ENCODE measurements at places on chromosomes 13 and 19. TPM values are rescaled to one million over a fixed set of nuclear protein-coding genes. Genes with fewer than 3 reads are reported as not detected.

- no peak for DNase-seq
Observed at GRCh38 chr19:5271145-5271544, 69.5 kb downstream of the PTPRS start.

- no peak for DNase-seq
Observed at GRCh38 chr19:54905803-54906511, at the start of gene NCR1. Gene NCR1, plus strand, starts transcription at chr19:54906148. Its CDS starts 40 bp downstream, at chr19:54906188.

DNA sequence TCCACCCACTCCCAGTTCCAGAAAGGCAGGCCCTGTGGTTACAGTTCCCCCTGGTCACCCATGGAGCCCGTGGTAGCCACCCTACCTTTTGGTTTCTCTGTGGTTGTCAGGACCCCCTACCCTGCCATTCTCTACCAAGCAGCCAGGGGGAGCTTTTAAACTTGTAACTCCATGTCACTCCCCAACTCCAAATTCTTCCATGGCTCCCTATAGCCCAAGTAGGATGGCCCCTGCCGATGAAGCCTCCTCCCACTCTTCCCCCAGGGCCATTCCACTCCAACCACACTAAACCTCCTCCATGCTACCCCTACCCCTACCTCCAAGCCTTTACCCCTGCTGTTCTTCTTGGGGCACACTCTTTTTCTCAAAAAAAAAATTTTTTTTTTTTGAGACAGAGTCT is 2.2 kb downstream of the S1PR2 start:
- peak; percentile 60 for DNase-seq

Gene SULT2A1
- total RNA-seq = not detected

Gene SULT2B1
- not detected for total RNA-seq

Gene FOSB
- total RNA-seq = 0.33 TPM

DNA sequence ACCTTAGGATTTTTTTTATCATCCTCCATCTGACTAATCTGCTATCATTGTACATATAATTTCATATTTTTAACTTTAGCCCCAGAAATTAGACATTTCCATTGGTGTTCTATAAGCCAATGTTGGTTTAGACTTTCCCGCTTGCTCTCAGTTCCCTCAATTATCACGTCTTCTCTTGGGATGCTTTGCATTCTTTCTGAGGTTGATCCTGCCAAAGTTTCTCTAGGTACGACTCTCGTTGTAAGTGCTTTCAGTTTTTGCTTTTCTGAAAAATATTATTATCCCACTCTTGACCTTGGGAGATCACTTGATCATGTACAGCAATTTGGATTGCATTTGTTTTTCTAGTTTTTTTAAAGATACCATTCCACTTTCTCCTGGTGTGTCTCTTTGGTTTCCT is 270.2 kb downstream of the IRS2 start:
- DNase-seq = no peak

GRCh38 chr13:99985241-99985874 is 3.8 kb downstream of the ZIC2 start:
- DNase-seq = no peak

Gene GRIN2D
- 1.2 TPM for total RNA-seq

Gene WDR88
- not detected for total RNA-seq

- DNase-seq = no peak
Observed at GRCh38 chr13:26168835-26169234, 53.3 kb downstream of the RNF6 start.

GRCh38 chr19:2779121-2779740 is 3.8 kb downstream of the SGTA start:
- DNase-seq = no peak

- DNase-seq = no peak
Observed at GRCh38 chr13:21297447-21297846, 121.0 kb downstream of the MRPL57 start.

DNA sequence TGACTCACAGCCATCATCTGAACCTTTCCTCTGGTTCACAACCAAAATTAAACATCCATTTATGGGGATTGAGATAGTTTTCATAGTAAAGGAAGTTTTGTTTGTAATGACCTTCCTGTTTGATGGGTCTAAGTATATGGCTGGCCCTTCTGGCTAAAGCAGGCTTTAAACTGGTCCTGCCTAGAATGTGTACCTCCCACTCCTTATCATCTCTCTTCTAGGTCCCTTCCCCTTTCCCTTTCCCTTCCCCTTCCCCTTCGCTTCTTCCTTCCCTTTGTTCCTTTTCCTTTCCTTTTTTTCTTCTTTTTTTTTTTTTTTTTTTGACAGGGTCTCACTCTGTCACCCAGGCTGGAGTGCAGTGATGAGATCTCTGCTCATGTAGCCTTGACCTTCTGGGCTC is 35.6 kb downstream of the BBC3 start:
- DNase-seq = no peak

GRCh38 chr19:1214299-1214861 is 8.8 kb downstream of the STK11 start:
- no peak for DNase-seq

DNA sequence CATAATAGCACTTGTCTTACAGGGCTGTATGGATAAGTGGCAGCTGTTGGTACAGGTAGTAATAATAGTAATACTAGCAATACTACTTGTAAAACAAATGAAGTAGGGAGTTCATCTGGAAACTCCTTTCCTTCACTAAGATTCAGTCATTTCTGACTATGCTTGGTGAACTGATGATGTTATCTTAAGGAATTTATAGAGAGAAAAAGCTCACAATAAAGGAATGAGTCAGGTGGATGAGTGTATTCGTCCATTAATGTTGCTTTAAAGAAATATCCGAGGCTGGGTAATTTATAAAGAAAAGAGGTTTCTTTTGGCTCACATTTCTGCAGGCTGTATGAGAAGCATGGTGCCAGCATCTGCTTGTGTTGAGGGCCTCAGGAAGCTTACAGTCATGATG is 477.3 kb downstream of the KLF12 start:
- DNase-seq = no peak

Gene NTF4
- total RNA-seq = not detected

DNA sequence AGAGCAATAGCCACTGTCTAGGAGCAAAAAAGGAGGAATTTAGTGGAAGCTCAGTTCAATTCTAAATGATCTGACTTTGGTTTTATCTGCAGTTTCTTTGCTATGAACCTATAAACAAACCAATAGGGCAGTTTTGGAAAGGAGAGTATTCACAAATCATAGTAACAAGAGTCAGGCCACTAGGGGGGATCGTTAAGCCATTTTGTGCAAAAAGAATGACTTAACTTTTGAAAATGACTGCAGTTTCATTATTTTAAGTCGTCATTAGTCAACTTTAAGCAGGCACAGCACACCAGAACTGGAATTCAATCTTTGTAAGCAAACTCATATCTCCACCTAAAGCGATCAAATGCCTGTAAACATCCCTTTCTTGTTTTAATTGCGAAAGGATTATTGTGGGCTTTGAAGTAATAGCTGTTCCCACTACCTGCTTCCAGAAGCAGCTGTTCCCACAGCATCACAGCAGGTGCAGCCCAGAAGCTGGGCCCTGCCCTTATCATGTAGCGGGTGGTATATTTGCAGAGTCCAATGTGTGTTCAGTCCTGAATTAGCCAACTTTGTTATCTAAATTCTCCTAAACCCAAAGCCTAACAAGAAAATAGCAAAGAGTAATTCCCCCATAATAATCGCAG is 51.5 kb downstream of the SOX21 start:
- peak; percentile 51 for DNase-seq

DNA sequence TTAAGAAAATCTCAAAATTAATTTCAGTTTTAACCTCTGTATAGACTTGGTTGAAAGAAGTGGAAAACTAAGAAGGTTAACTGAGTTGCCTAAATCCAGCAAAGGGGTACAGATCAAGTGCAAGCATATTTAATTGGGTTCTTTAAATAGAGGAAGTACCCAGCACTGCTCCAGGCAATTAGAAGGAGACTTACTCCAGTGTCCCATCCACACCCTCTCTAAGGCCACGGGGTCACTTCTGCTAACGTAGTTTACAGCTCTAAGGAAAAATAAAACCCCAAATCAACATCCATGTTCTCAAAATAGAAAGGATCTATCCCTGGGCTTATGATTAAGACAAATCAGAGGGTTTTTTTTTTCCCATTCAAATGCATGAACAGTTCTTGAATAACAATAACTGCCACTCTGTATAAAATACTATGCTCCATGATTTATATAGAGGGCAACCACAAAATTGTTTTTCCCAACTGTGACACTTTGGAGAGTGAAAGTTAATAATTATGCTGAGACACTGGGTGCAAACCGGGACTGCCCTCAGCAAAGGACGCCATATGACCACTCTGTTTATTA is 4.6 kb downstream of the FRY start:
- DNase-seq = no peak

DNA sequence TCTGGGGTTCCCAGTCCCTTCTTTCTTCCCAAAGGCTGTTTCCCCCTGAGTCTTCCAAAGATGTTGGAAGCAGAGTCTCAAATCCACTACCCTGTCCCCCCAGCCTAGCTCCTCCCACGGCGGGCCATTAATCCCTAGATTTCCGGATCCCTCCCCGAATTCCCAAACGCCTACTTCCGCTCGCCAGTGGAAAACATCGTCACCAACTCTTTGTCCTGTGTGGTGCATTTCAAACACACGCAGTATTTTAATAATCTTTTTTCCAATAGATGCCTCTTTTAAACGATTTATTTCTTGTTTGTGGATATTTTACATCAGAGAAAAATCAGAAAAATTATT is 610 bp downstream of the ZNF791 start:
- DNase-seq = peak; percentile 78

Gene ACTL9
- not detected for total RNA-seq

Gene SCGB2B2
- total RNA-seq = 0.09 TPM

DNA sequence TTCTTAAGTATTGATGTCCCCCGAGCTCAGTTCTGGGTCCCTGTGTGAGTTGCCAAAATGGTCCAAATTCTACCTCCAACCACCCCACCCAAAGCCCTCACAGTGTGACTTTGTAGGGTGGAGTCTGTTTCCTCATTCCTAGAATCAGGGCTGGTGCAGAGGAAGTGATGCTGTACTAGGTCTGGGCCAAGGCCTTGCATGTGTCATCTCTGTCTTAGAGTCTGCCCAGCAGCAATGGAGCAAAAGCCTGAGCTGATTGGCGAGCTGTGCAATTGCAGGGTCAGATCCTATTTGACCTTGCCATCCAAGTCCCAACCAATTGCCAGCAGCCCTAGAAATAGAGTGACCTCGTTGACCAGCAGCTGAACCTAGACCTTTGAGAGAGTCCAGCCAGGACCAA is 97.0 kb upstream of the ANKRD10 start:
- peak; percentile 30 for DNase-seq

GRCh38 chr19:8042900-8043299 is 9.7 kb upstream of the CCL25 start:
- no peak for DNase-seq

GRCh38 chr13:110651271-110651670 is 35.9 kb downstream of the NAXD start:
- no peak for DNase-seq

- no peak for DNase-seq
Observed at GRCh38 chr19:38744874-38745273, 600 bp upstream of the CAPN12 start.

Gene ZNF222
- total RNA-seq = 7.9 TPM

- DNase-seq = no peak
Observed at GRCh38 chr19:53554804-53555203, 16.9 kb downstream of the ZNF331 start.

DNA sequence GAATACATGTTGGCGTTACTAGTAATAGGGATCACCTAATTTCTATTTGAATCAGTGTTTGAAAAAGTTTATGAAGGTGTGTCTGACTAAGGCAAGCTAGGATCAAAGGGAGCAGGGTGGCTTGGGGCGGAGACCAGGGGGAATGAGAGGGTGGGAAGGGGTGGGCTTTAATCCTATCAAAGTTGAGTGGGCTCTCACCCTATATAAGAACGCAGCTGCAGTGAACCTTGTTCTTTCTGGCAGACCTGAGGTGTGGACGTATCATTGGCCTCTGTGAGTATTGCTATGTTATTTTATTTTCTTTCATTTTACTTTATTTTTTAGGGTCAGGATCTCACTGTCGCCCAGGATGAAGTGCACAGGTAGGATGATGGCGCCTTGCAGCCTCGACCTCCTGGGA is 37.4 kb downstream of the NLRP12 start:
- DNase-seq = no peak

DNA sequence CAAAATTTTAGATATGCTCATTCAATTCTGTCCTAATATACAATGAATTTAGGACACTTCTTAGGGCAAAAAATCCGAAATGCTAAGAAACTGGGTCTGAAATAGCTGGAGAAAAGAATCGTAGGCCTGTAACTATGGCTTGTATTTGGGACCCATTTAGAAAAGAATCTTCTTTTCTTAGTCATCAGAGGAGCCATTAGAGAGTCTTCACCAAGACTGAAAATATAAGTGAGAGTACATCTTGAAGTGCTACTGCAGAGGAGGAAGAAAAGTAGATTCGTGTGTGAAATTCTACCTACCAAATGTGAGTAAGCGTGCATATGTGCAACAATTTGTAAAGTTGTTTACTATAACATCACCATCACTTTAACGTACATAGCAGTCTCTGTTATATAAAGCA is 8.8 kb upstream of the DACH1 start:
- DNase-seq = no peak

GRCh38 chr13:32940601-32941000 is 75.6 kb upstream of the KL start:
- DNase-seq = peak; percentile 15

Gene CATSPERD
- total RNA-seq = not detected

- DNase-seq = no peak
Observed at GRCh38 chr13:81686877-81687276, 1346.0 kb upstream of the SPRY2 start.

Measured in fibroblast of the aortic adventitia (primary cell).